IPS-NIHi11 (cell line): ENCODE measurements at places on chromosomes 6 and 20.

DNA sequence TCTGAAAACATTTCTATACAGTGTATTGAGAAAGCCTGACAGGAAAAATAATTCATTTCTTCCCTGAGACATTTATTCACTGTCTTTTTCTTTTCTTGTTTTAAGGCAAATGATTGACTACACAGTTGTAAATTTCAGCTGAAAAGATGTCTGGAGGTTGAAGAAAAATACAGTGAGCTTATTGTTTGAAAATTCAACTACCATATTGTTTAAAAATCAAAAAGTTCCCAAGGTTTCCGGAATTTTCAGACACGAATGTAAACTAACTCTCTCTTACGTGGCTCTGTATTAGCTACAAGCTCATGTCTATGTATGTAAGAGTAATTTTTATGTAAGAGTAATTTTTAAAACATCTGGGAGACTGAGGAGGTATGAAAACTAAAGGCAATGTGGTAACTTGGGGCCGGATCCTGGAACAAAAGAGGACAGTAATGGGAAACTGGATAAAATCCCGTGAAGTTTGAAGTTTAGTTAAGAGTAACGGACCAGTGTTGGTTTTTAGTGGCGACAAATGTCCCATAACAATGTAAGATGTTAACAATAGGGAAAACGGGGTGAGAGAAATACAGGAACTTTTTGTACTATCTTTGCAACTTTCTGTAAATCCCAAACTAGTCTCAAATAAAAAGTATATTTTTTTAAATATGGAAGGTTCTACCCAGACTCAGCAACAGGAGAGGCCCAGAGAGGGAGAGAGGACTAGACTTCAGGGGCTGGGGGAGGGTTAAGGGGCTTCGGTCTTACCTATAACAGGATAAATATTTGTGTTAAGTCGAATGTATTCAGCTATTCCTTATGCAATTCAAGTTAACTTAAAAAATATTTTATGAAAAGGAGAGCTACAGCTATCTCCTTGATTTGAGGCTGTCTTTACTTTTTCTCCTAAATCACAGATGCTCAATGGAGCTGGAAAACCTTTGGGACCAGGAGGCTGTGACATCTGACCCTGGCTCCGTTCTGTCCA lies 1.3 kb downstream of the PTGIS start:
- no peak for DNase-seq

DNA sequence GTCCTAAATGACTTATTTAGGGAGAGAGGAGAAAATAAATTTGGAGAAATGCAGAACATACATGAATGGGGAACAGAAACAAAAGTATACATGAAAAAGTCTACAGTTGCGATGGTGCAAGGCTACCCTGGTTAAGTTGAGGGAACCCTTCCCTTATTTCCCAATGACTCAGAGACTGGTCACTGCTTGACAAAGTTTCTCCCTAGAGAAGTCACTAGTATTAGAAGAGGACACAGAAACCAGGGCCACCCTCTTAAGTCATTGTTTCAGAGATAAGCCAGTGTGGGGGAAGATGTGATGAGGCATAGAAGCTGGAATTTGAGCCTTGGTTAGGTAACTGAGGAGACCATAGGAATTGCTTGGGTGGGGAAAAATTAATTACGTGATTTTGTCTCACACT lies 24.4 kb upstream of the EDN1 start:
- DNase-seq: no peak

GRCh38 chr6:6890400-6890858 lies 217.3 kb upstream of the RREB1 start:
- DNase-seq: peak; percentile 67

GRCh38 chr6:115954740-115955139 lies 106.0 kb downstream of the FRK start:
- no peak for DNase-seq

- no peak for DNase-seq
These were observed 112.8 kb downstream of the ADGRG6 start for GRCh38 chr6:142414462-142415250.

- DNase-seq: no peak
These were observed 49.7 kb upstream of the ELOVL5 start for GRCh38 chr6:53398247-53399026.

GRCh38 chr20:18005990-18006364 lies 37.2 kb downstream of the MGME1 start:
- DNase-seq: no peak

DNA sequence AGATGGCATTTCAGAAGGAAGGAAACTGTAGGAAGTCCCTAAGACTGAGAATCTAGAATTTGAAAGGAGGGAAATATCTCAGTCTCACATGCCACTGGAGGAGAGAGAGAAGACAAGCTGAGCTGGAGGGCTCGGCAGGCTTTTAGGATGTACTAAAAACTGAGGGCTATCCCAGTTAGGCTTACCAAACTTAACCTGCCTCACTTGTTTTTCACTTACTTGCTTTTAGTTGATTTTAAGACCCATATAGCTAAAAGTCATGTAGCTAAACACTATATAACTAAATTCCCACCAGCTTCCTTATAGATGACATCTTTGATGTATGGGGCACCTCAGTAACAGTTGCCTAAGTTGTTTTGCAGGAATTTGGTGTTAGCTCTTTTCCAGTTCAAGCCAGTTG lies 288.0 kb downstream of the DOK5 start:
- no peak for DNase-seq

- DNase-seq: no peak
These were observed 102.5 kb downstream of the PLCB1 start for GRCh38 chr20:8234580-8234979.

GRCh38 chr6:93104195-93104817 lies 315.1 kb downstream of the EPHA7 start:
- no peak for DNase-seq

- peak; percentile 48 for DNase-seq
These were observed 44.6 kb upstream of the SH3BGRL2 start for GRCh38 chr6:79586548-79586947.

- DNase-seq: no peak
These were observed 1.3 kb upstream of the LIME1 start for GRCh38 chr20:63734946-63735858.

GRCh38 chr6:165308926-165309731 lies at the start of gene C6orf118:
Gene C6orf118, minus strand, starts transcription at chr6:165309605. Its CDS starts 19 bp downstream, at chr6:165309586.
- DNase-seq: peak; percentile 88

DNA sequence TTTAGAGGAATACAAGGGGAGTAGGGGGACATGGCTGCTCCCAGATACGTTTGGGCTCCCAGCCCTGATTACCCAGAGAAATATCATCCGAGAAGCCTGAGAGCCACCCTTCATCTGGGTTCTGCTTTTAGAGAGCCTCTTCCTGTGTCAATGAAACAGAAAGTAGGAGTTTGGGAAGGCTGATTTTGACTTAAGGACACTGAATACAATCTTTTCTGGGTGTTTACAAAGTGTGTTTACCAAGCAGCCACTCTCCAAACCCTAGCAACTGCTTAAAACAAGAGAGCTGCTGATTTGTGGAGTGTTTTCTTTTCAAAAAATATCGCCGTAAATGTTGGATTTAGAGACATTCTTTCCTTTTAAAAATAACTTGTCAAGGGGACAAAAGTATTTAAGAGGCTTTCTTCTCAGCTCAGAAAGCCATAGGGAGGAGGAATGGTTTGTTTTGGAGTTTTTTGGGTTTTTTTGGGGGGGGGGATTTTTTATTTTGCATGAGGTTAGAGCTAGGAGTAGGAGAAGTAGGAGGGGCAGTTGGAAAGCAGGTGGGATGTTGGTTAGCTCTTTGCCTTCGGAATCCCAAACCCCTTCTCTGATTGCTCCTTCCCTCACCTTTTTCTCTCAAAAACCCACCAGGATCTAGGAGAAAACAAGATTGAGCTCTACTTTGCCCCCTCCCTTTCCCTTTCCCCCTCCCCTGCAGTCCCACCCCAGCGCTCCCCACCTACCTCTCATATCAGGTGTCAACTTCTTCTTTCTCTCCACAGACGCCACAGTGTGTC lies 12.4 kb downstream of the MAFB start:
- DNase-seq: no peak

- no peak for DNase-seq
These were observed 29.7 kb upstream of the TBXT start for GRCh38 chr6:166197361-166197760.

DNA sequence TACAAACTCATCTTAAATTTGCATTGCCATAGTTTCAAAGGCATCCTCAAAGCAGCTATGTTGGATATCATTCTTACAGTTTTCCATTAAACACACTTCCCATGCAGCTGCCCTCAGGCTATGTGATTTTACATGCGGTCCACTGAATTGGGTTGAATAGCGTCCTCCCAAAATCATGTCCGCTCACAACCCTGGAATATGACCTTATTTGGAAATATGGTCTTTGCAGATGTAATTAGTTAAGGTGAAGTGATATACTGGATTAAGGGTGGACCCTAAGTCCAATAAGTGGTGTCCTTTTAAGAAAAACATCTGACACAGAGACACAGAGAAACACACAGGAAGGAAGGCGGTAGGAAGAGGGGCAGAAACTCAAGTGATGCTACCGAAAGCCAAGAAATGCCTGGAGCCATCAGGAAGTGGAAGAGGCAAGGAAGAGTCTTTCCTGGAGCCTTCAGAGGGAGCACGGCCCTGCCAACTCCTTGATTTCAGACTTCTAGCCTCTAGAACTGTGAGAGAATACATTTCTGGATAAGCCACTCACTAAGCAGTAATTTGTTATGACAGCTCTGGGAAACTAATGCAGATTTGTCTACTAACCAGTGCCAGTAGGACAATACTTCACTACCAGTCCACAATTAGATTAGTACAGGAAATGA lies 42.7 kb upstream of the NHSL1 start:
- no peak for DNase-seq

GRCh38 chr6:137666202-137666774 lies 172.1 kb upstream of the OLIG3 start:
- DNase-seq: no peak

GRCh38 chr6:93124006-93124632 lies 295.2 kb downstream of the EPHA7 start:
- no peak for DNase-seq

GRCh38 chr6:116514111-116514510 lies 2.7 kb downstream of the CALHM5 start:
- no peak for DNase-seq

DNA sequence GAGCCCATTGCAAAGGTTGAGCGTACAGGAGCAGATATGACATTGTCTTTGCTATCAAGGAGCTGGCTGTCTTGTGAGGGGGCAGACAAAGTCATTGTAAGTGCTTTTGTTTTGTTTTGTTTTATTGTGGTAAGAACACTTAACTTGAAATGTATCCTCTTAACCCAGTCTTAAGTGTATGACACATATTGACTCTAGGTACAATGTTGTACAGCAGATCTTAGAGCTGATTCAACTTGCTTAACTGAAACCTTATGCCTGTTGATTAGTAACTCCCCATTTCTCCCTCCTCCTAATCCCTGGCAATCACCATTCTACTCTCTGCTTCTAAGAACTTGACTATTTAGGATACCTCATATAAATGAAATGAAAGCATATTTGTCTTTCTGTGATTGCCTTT lies 429.0 kb downstream of the BMP2 start:
- no peak for DNase-seq

GRCh38 chr6:36049582-36049981 lies 22.0 kb downstream of the MAPK14 start:
- no peak for DNase-seq

DNA sequence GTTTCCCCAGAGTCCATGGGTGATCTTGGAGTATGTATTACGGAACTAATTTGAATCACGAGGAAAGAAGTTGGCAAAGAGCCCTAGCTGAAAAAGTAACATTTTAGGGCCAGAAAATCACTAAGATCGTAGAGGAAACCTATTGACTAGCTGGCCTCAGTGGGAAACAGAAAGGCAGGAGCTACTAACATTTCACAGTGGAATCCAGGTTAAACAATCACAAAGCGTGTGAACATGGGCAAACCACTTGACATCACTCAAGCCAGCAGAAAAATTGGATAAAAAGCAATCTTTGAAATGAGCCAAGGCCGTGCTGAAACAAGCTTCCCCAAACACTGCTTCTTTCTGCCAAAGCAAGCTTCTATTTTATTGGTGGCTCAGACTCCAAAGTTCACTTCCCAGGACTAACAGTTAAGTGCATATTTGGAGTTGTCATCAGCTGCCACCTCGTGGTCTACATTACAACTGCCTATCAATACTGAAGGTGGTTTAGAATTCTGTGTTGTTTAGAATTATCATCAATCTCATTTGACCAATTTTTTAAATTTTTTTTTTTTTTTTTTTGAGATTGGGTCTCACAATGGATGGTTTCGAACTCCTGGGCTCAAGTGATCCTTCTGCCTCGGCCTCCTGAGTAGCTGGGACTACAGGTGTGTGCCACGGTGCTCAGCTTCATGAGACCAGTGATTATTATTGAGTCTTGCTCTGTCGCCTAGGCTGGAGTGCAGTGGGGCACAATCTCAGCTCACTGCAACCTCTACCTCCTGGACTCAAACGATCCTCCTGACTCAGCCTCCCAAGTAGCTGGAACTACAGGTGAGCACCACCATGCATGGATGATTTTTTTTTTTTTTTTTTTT lies 10.6 kb downstream of the RPS10 start:
- DNase-seq: no peak

GRCh38 chr20:64111841-64112641 lies 4.7 kb upstream of the NPBWR2 start:
- no peak for DNase-seq

DNA sequence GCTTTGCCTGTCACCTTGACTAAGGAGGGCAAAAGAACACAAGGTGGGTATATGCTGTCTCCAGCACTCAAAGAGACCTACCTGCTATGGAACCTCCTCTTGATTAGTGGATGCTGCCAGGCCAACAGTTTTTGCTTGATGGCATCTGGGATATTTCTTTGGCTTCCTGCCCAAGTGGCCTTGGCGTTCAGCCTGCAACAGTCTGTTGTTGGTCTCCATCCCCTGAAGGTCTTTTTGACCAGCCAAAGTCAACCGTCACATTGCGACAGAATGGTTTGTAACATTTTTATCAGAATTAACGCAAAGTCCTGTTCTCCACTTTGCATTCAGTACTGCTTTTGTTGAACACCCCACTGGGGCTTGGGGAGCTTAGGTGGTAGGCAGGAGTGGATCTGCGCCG lies 37.1 kb downstream of the SERPINB1 start:
- DNase-seq: no peak

DNA sequence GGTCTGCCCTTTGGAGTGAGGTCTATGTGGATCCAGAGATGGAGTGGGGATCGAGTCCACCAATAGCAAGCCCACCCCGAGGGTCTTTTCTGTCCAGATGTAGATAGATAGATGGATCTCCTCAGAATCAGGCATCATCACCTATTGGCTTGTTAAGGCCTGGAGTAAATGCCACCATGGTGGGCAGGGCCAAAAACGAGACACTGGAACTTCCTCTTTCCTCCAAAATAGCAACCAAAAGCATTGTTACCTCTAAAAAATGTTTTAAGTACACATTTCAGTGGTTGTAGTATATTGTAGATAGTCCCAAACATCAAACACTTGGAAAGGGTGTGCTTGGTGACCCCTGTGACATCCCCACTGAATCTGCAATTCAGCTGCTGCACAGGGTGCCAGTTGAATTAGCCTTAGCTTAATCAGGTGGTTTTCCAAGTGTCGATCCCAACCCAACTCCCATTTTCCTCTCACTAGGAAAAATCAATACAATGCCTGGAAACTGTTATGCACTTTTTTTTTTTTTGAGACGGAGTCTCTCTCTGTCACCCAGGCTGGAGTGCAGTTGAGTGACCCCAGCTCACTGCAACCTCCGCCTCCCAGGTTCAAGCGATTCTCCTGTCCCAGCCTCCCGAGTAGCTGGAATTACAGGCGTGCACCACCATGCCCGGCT lies 35.0 kb upstream of the NELFCD start:
- no peak for DNase-seq
